CD8-positive, alpha-beta memory T cell (primary cell): ENCODE measurements at places on chromosomes 6 and 20. TPM values are rescaled to one million over a fixed set of nuclear protein-coding genes. Genes with fewer than 3 reads are reported as not detected.

The SSR1 gene
- total RNA-seq = 153 TPM

The PNRC1 gene
- total RNA-seq = 84.5 TPM

The SLC26A8 gene
- not detected for total RNA-seq

- H3K27ac ChIP-seq = no peak overlapping the region
- H3K4me3 ChIP-seq = no peak overlapping the region
- H3K27me3 ChIP-seq = no peaks in the 10 kb centered on the region
- peaks cover 26% of the 10 kb centered on the region for H3K4me1 ChIP-seq
These were observed 41.8 kb downstream of the FARS2 start for GRCh38 chr6:5302995-5303622.

DNA sequence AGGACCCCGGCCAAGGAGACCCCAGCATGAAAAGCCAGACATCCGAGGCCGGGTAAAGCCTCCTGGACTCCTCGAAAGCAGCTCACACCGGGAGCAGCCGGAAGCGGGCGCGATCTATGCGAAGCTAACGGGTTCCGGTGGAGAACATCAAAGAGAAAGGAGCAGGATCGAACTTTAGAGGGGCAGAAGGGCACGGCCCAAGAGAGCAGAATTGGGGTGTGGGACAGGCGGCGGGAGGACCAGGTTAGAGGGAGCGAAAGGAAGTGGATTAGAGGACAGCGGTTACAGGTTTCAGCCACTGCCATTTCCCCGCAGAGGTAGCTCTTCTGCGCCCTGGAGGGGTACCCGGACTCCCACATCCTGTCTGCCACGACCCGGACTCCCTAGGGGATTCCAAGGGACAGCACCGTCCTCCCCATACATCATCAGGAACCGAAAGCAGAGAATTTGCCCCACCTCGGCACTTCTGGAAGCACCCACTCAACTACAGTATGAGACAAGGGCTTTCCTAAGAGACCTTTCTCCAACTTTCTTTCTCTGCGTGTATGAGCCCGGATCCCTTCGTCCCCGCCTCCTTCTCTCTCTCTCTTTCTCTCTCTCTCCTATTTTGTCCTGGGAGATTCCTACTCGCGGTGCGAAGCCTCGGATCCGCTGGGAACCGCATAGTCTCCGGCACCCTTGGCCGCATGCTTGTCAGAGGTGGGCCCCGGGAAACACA, 507 bp upstream of the VGLL2 start:
- no peaks in the 10 kb centered on the region for H3K4me1 ChIP-seq
- no peak overlapping the region for H3K27ac ChIP-seq
- peaks cover 26% of the 10 kb centered on the region for H3K27me3 ChIP-seq
- no peak for DNase-seq

- H3K27ac ChIP-seq = no peak overlapping the region
- H3K4me1 ChIP-seq = no peaks in the 10 kb centered on the region
- H3K4me3 ChIP-seq = no peak overlapping the region
- DNase-seq = no peak
- peaks cover 6% of the 10 kb centered on the region for H3K27me3 ChIP-seq
- no peaks in the 10 kb centered on the region for H3K36me3 ChIP-seq
These were observed 1.4 kb downstream of the GRIK2 start for GRCh38 chr6:101394936-101395335.

- no peak overlapping the region for H3K27ac ChIP-seq
- H3K36me3 ChIP-seq = no peaks in the 10 kb centered on the region
- no peak for DNase-seq
- no peaks in the 10 kb centered on the region for H3K27me3 ChIP-seq
- no peaks in the 10 kb centered on the region for H3K4me1 ChIP-seq
These were observed 63.2 kb downstream of the GJA1 start for GRCh38 chr6:121498481-121499276.

DNA sequence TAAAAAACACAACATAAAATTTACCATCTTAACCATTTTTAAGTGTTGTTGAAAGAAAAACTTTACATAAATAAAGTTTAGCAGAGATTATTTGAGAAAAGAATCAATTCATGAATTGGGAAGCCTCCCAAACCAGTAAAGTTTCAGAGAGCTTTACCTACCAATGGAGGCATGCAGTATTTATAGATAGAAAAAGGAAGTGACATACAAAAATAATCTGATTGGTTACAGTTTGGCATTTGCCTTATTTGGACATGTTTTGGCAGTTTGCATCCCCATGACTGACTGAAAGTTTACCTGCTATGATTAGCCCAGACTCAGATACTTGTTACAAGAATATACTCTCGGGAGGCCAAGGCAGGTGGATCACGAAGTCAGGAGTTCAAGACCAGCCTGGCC, 3.7 kb upstream of the CMTR1 start:
- no peak overlapping the region for H3K4me3 ChIP-seq
- no peaks in the 10 kb centered on the region for H3K36me3 ChIP-seq
- no peak overlapping the region for H3K27ac ChIP-seq
- DNase-seq = no peak
- H3K4me1 ChIP-seq = peaks cover 13% of the 10 kb centered on the region
- H3K27me3 ChIP-seq = no peaks in the 10 kb centered on the region
